ENCODE measurements at places on chromosomes 5 and 9. TPM values are rescaled to one million over a fixed set of nuclear protein-coding genes. Genes with fewer than 3 reads are reported as not detected.
A peak's percentile ranks its signal among the peaks of the same experiment; 100 is the strongest.

DNA sequence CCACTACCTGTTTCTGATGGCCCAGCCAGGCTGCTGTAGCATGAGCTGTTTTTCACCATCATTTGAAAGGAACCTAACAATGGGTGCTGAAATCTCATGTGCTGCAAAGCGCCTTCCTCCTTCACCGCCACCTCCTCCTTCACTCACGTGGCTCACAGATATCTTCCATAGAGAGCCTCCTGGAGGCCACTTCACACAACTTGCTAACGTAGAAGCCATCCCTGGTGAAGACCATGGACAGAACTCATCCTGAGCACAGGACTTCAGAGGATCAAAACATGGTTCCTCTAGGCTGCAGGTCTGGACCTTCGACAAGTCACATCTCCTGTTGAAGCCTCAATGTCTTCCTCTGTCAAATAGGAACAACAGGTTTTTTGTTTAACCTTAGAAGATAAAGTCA lies 155.5 kb upstream of the RAD23B start:
- DNase-seq: no peak

Gene ARL14EPL
- not detected for polyA plus RNA-seq

DNA sequence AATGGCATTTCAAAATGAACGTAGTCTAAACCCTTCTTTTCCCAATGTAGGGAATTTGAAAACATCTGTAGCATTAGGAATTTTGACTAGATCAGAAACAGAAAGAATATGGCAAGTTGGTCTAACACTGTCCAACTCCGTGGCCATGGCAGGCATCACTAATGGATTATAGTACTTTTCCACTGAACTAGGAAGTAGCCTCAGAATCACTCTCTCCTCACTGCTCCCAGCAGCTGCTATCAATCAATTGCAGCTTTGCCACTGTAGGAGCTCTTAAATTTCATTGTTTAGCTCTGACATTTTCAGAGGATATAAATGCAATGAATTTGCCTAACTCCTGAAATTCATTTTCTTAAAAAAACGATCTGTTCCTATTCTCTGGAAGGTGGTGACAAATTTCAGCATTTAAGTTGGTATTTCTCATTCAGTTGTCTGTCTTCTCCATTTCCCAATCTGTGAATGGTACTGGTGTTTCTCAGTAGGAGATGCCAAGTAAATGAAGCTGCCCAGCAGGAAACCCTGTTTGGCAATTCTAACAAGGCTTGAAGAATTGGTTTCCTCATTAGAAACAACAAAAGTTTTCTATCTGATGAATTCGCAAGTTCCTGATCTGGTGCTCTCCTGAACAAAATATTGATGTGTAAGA lies 64.7 kb downstream of the TLR4 start:
- DNase-seq: no peak

DNA sequence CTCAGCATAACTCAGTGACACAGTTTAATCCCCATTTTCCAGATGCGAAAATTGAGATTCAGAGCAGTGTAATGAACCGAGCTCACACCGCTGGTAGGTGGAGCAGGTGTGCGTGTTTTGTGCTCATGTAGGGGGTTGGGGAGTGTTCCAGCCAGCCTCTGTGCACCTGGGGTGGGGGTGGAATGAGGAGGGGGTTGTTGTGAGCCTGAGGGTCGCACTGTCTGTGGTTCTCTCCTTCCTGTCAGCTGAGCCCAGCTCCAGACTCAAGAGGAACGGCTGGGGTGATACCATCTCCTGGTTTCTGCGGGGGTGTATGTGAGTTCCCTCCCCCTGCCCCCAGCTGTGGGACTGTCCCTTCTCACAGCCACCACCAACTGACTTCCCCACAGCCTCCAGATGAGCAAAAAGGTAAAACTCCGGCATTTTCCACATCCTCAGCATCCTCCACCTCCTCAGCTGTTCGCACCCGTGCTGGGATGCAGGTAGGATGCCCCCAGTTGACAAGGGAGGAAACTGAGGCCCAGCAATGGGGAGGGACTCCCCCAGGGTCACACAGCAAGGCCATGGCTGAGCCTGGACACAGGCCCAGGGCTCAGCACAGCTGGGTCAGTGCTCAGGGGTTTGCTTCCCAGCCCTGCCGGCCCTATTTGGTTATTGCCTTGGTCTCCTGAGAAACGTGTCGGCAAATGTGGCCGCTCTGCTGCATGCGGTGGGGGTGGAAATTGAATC lies 2.1 kb downstream of the SH2D3C start:
- DNase-seq: no peak

DNA sequence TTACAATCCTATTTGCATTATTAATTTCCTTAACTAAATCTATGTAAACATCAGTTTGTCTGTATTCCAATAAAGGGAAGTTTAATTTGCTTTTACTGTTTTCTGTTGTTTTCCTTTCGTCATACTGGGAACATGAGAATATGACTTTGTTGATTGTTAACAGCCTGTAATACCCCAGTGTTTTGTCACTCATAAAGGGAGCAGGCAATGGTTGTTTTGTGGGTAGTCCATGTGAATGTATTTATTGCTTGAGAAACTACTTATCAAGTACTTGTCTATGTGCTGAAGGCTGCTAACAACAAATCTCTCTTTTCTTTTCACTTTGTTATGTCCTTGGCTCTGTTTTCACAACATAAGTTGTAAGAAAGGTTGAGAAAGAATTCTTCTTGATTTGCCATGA lies 1070.2 kb upstream of the ACO1 start:
- DNase-seq: no peak

DNA sequence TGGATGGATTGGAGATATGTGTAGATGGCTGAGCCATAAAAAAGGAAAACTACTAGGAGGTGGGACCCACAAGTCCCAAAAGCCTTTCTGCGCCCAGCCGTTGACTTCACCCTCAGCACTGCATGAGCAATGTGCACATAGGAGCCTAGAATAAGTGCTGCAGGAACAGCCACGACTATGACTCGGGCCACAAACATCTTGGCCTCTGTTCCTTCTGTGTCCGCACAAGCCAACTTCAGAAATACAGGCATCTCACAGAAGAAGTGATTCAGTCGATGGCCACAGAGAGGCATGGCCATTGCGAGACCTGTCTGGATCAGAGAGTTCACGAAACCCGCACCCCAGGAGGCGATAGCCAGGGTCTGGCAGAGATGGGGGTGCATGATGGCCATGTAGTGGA lies 587 bp downstream of the OR2Y1 start:
- no peak for DNase-seq

Gene GKAP1
- 14.8 TPM for polyA plus RNA-seq

Gene SHC3
- polyA plus RNA-seq: 2.3 TPM

DNA sequence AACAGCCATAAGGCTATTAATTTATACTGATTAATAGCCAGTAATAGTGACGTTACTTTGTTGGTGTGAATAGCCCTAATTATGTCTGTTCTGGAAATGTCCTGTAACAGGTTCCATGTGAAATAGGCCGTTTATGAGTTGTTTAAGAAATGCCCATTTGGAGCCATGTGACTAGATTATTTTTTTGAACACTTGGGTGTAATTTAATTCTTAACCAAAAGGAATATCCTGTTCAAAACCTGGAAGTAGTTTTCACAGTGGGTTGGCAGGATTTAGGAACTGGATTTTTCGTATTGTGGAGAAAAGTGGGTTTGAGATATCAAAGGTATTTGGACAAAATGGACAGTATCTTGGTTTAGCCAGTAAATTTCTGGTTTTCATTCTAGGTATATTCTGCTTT lies 1.3 kb downstream of the TENT2 start:
- DNase-seq: no peak

Gene OSMR
- 7.4 TPM for polyA plus RNA-seq

- no peak for DNase-seq
Measured at GRCh38 chr9:69078581-69078980, 43.0 kb downstream of the FXN start.

- DNase-seq: no peak
Measured at GRCh38 chr5:37198061-37198460, 51.1 kb downstream of the CPLANE1 start.

DNA sequence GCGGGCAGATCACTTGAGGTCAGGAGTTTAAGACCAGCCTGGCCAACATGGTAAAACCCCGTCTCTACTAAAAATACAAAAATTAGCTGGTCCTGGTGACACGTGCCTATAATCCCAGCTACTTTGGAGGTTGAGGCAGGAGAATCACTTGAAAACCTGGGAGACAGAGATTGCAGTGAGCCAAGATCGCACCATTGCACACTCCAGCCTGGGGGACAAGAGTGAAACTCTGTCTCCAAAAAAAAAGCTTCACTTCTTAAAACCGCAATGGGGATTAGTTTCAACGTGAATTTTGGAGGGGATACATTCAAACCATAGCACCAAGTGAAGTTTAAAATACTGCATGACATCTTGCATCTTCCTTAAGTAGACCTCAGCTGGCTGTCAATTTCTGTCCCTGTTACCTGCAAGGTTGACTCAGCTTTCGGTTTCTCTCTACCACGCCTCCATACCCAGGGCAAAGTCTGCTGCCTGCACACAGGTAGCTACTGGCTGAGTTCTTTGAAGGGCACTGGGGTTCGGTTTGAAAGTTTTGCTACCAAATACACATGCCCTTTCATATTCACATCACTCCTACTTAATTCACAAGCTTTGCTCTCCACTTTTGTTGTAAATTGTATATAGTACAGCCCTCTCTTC lies 69.3 kb downstream of the KIAA1958 start:
- no peak for DNase-seq

DNA sequence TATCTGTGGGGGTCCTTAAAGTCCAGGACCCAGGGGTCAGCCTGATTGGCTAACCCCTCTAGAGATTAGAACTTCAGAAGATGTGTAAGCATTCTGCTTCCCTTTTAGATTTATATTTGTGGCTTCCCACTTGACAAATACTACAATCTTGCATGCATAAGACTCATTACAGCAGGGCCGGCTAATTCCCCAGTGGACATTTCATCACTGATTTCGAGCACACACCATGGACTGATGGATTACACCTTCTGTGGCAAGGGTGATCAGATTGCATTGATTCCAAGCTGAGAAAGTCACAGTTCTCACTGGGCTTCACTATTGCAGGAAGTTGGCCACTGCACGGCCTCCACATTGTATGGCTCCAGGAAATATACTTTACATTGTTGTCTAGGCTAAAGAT lies 65.8 kb upstream of the DAPK1 start:
- no peak for DNase-seq

DNA sequence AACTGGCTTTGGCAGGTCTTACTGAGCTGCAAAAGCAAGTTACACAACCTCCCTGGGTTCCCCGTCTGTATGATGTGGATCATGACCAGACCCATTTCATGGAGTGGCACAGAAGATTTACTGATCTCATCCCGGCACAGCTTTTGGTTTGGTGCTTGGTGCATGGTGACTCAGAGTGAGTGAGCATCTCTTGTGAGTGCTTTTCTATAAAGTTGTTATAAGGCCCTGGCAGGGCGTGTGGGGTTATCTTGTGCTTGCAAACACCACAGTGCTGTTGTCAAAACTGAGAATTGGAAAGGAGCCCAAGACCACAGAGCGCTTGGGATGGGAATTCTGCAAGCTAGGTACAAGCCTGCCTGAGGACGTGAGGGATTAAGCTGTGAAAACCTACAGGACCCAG lies 425.2 kb downstream of the GADD45G start:
- DNase-seq: no peak

Gene STING1
- polyA plus RNA-seq: 41.3 TPM

Gene SLC46A2
- polyA plus RNA-seq: 0.43 TPM

DNA sequence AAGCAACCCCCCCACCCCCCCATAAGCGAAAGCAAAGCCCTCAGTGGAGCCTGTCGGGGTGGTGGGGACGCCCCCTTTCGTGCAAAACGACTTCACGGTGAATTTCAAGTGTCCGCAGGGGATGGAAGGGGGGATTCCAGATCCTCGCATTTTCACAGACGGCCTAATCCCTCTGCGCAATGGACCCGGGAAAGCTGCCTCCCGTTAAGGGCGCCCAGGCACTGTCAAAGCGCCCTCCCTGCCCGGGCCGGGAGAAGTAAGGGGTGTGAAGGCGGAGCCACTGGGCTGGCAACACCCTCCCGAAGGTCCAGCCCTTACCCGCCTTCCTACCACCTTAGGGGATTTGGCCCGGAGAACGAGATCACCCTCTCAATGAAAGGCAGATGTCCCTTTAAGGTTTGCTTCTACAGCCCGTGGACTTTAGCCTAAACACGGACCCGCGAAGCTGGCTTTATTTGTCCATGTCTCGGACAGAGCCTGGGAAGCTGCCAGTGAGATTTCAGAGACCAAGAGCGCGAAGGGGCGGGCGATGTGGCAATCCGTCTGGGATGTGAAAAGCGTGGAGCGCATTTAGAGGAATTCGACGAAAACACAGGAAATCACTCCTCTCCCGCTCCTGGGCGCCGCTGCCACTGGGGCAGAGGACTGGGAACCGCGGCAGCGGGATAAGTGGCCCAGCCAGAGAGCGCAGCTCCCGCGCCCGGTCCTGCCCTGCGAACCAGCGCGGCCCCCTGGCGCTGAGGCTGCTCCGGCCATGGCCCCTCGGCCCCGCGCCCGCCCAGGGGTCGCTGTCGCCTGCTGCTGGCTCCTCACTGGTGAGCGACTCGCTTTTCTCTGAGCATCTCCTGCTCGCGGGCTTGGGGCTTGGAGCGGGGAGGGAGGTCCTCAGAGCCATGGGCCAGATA lies at the start of the genes ITGA1 and PELO:
Gene ITGA1, plus strand, starts transcription at position 317 of the 905 bp plus-strand sequence. Its CDS starts 438 bp downstream, at position 755.
Gene PELO, plus strand, starts transcription at position 317 of the 905 bp plus-strand sequence. CDS start 12,479 bp downstream, outside the sequence.
- peak; percentile 67 for DNase-seq
